ENCODE measurements at places on chromosomes 5 and 9.

- DNase-seq, result no peak
Measured at GRCh38 chr5:180350296-180350695, 2.8 kb downstream of the GFPT2 start.

DNA sequence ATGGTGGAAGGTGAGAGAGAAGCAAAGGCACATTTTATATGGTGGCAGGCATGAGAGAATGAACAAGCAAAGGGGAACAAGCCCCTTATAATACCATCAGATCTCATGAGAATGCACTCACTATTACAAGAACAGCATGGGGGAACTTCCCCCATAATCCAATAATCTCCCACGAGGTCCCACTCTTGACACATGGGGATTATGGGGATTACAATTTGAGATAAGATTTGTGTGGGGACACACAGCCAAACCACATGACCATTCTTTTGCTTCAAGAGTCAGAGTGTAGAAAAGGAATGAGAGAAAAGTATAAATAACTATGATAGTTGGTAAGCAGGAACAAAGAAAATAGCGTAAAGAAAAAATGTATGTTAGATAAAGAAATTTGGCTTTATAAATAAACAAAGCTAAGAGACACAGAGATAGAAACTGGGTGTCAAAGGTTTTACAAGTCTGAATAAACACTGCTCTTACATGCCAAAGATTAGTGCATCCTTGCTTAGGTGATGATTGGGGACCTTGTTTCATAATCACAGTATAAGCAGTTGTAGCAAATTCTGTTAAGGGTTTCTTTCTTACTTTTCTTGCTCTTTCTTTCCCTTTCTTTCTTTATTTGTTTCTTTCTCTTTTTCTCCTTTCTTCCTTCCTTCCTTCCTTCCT lies 91.9 kb upstream of the PAPPA start:
- no peak for DNase-seq

- DNase-seq, result no peak
Measured at GRCh38 chr5:25539536-25539935, 894.8 kb upstream of the CDH10 start.

GRCh38 chr9:135602789-135603481 lies 36.4 kb downstream of the GLT6D1 start:
- DNase-seq, result peak; percentile 79

DNA sequence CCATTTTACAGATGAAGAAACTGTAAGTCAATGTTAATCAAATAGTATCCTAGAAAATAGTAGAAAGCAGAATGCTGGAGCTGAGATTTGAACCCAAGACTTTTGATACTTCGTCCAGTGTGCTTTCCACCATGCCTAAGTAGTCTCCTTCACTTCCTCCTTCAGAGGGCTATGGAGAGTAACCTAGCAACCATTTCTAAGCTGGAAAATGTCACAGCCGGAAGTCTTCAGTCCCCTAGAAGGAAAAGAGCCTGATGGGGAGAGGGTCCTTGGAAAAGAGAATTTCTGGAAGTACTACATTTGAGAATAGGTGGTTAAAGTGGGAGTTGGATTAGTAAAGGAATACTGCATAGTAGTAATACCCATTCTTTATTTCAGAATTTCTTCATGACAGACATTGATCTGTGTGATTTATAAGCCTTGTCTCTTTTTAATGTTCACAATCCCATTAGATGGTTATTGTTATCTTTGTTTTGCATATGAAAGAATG lies 32.7 kb downstream of the PCDHAC2 start:
- DNase-seq, result no peak

- DNase-seq, result no peak
Measured at GRCh38 chr5:56532466-56532865, 282.9 kb upstream of the MAP3K1 start.

DNA sequence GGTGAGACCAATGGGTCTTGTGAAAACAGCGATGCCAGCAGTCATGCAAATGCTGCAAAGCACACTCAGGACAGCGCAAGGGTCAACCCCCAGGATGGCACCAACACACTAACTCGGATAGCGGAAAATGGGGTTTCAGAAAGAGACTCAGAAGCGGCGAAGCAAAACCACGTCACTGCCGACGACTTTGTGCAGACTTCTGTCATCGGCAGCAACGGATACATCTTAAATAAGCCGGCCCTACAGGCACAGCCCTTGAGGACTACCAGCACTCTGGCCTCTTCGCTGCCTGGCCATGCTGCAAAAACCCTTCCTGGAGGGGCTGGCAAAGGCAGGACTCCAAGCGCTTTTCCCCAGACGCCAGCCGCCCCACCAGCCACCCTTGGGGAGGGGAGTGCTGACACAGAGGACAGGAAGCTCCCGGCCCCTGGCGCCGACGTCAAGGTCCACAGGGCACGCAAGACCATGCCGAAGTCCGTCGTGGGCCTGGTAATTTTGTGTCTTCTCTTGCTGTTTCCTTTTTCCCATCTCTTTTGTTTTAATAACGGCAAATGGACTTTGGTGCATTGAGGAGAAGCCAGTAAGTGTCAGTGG lies 98.0 kb downstream of the EHMT1 start:
- no peak for DNase-seq

DNA sequence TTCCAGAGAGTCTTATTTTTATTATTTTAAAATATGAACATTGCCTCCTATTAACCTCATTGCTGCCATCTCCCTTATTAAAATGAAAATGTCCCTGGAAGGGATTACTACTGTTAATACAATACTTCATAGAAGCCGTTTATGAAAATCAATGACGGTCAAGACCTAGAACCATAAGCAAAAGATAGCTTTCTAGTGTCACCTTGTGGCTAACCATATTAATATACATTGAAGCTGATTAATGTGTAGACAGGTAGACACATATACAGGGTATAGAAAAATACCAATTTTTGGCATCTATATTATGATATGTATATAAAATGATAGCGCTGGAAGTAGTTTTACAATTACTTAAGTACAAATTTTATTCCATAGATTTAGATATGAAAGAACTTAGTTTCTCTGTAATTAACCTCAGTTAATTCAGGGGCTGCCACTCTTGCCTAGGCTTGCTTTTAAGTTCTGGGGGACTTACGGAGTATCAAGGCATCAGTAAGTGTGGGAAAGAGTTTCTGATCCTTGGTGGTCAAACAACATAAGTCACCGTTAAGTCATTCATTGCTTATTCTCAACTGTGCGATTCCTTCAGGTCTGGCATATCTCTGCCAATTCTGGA lies 2.5 kb upstream of the YTHDC2 start:
- DNase-seq, result no peak
